ENCODE measurements at places on chromosomes 7 and 10.

DNA sequence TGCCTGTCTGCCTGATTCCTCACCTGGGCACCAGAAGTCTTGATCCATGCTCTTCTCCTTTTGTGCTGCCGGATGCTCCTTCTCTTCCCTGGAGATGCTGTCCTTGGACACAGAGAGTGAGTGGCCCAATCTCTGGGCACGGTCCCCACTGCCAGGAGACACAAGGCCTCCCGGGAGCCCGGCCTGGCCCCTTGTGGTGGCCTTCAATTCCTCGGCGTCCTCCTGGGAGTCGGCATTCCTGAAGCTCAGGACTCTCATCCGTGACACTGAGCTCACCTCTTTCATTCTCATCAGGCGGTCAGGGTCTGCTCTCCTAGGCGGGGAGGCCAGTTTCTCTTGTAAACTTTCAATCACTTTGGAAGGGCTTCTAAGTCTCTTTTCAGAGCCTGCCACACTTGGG is 33.3 kb downstream of the JCAD start:
- DNase-seq, result no peak

- no peak for DNase-seq
These were observed 3.3 kb downstream of the TMEM229A start for GRCh38 chr7:124029396-124030188.

GRCh38 chr7:70303780-70304179 is 705.5 kb downstream of the AUTS2 start:
- no peak for DNase-seq

GRCh38 chr10:71836596-71836974 is 14.5 kb downstream of the PSAP start:
- no peak for DNase-seq

- no peak for DNase-seq
These were observed 55.7 kb downstream of the TPK1 start for GRCh38 chr7:144780071-144780608.
